ENCODE measurements at places on chromosomes 6 and 20.

DNA sequence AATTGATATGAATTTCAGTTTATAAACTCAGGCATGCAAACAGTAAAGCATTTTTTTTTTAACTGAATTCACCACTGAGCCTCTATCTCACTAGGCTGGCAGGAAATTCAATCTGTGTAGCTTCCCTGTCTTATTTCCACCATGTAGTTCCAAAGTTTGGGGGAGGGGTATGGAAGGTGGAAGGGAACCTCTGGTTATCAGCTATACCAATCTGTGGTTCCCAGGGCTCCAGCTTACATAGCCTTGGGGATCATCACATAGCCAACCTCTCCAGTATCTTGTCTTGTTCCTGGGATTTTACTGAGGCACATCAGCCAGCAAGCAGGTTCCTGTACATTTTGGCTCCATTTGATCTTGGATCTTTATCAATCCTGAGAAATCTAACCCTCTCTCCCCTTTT is 15.6 kb downstream of the RAD21L1 start:
- peak; percentile 9 for DNase-seq

DNA sequence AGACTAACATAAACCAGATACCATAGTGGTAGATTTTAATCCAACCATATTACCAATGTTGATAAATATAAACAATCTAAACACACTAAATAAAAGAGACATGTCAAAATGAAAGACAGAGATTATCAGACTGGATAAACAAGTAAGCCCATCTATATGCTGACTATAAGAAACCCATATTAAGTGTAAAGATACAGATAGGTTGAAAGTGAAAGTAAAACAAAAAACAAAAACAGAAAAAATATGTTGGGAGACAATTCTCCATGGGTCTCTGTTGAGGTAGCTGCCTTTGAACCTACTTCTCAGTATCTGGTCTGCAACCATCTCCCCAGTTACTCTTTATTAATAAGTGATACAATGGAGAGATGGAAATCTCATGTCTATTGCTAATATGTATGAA is 21.2 kb downstream of the REV3L start:
- no peak for DNase-seq

DNA sequence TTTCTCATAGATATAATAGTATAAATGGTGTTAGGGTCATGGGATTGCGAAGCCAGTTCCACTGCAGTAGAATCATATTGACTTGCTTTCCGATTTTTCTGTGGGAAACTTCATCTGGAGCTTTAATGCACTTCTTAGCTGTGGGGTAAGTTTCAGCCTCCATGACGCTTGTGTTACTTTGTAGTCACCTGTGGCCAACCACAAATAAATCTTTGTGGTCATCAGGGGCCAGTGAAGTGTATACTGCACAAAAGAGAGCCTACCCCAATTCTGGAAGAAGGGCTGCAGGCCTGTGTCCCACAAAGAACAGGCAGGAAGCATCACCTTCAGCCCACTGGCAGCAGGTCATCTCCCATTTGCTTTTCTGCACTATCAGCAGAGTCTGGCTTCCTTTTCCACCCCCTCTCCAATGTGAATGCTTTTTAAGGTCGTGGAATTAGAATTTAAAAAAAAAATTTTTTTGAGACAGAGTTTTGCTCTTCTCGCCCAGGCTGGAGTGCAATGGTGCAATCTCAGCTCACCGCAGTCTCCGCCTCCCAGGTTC is 32.0 kb downstream of the MTHFD1L start:
- no peak for DNase-seq

DNA sequence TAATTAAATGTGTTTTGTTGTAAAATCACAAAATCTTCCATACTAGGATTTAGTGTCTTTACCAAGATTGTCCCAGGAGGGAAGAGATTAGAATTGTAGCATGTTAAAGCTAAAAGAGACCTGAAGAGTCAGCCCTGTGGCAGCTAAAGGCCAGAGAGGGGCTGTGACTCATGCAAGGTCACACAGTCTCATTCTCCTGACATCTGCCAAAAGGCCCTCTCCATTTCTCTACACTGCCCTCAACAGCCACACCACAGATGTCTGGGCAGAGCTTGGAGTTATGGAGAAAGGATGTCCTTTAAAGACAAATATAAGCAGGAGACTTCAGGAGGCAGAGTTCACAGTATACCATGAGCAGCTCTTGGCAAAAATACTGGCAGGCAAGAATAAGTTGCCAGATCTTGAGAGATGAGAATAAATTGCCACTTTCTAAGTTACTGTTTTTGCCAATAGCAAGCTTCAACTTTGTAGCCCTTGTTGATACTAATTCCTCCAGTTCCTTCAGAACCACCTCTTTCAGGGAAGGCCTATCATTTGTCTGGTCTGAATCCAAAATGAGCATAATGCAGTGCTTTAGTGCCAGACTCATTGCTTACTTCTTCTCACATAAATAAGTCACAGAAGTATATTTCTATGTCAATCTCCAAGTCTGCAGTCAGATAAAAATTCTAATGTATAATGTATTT is 41.7 kb downstream of the AKIRIN2 start:
- DNase-seq = no peak

GRCh38 chr20:16551607-16552006 is 21.6 kb downstream of the KIF16B start:
- no peak for DNase-seq

- no peak for DNase-seq
Observed at GRCh38 chr6:56593801-56594318, 48.8 kb downstream of the DST start.

DNA sequence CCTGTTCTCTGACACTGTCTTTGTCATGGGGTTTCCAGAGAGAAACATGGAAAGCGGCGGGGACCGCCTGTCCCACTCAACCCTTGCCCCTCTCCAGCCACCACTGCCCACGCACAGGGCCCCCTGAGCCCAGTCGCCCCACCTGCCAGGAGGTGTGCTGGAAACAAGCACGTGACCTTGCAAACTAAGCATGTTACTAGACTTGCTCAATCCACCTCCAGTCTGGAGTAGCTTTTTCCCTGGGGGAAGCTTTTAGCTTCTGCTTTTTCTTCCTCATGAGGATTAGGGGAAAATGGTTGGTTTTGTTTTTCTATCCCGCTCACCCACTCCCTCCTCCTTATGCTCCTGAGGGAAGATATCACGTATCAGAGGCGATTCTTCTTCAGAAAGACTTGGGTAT is 105.7 kb downstream of the PLEKHG1 start:
- no peak for DNase-seq

GRCh38 chr20:43716757-43717615 is 9.8 kb downstream of the GTSF1L start:
- DNase-seq = no peak

DNA sequence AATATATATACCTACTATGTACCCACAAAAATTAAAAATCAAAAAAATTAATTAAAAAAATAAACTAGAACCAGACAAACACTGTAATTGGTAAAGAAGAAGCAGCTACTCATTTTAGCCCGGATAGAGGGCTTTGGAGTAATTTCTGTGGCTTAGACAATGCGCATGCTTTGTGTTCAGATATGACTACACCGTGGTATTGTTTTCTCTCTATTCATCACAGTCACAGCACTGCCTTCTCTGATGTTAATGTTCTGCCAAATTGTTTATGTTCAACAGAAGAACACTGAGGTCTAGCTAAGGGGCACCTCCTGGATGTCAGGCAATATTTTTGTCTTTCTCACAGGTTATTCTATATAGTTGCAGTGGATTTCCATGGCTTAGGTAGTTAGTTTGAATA is 77.5 kb upstream of the GJE1 start:
- DNase-seq = no peak

DNA sequence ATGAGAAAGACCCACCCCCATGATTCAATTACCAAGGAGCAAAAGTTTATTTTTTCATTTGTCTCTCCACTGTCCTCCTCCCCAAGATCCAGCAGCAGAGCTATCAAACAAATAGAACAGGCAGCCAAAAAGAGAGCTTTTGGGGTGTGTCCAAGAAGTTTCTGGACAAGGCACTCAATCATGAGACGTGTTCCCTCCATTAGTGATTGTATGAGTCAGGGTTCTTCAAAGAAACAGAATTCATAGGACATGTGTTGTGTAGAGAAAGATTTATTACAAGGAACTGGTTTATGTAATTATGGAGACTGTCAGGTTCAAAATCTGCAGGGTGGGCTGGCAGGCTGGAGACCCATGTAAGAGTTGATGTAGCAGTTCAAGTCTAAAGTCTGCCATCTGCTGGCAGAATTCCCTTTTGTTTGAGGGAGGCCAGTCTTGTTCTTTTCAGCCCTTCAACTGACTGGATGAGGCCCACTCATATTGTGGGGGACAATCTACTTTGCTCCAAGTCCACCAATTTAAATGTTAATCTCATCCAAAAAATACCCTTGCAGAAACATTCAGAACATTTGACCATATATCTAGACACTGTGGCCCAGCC is 248.1 kb upstream of the OPRM1 start:
- peak; percentile 44 for DNase-seq

- no peak for DNase-seq
Observed at GRCh38 chr6:135403584-135403983, 94.0 kb downstream of the AHI1 start.

- DNase-seq = no peak
Observed at GRCh38 chr20:24721891-24722568, 227.0 kb upstream of the CST7 start.

- DNase-seq = no peak
Observed at GRCh38 chr20:57589728-57590484, 29.0 kb downstream of the PCK1 start.

DNA sequence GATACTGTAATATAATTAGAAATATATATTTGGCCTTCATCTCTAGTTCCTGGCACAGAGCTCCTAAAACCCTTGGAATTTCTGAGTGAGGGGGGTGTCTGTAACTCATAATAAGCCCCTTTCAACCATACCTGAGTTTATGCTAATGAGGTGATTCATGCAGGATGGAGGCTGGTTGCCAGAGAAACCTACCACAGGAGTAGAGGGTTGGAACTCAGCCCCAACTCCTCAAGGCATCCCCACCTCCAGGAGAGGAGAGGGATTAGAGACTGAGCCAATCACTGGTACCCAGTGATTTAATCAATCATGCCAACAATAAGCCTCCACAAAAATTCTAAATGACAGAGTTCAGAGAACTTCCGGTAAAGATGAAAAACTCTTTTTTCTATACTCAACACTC is 17.5 kb downstream of the UQCC1 start:
- DNase-seq = no peak

DNA sequence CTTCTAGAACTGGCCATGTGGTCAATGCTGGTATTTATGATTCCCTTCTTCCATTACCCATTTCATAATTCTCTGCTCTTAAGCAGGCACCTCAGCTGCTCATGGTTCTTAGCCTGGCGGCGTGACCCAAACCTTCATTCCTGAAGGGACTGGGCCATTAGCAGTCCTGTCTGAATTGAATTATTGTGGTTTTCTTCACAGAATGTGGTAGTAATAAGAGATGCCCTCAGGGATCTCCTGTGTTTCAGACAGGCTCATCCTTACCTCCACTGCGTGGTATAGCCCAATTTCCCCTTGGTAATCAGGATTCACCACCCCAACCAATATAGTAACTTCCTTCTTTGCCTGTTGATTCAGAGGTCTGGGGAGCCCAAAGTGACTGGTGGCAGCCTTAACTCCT is 37.6 kb downstream of the PKIB start:
- DNase-seq = no peak

DNA sequence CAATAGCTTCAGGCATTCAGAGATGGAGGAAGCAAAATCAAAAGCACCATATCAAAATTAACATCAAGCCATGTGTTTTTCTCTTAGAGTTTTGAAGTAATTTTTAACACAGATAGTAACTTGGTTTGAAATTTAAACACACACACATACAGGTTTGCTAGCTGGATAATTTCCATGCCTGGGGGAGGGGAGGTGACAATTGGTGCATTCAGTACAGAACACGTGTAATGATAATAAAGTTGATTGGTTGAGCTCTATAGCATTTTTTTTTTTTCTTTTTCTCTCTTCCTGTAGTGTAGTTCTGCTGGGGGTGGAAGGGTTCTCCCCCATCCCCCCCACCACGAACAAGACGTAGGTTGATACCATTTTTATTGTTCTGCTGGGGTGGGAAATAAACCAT is 564.8 kb downstream of the LMBRD1 start:
- DNase-seq = no peak

GRCh38 chr6:86192123-86192522 is 549.4 kb upstream of the SYNCRIP start:
- no peak for DNase-seq

DNA sequence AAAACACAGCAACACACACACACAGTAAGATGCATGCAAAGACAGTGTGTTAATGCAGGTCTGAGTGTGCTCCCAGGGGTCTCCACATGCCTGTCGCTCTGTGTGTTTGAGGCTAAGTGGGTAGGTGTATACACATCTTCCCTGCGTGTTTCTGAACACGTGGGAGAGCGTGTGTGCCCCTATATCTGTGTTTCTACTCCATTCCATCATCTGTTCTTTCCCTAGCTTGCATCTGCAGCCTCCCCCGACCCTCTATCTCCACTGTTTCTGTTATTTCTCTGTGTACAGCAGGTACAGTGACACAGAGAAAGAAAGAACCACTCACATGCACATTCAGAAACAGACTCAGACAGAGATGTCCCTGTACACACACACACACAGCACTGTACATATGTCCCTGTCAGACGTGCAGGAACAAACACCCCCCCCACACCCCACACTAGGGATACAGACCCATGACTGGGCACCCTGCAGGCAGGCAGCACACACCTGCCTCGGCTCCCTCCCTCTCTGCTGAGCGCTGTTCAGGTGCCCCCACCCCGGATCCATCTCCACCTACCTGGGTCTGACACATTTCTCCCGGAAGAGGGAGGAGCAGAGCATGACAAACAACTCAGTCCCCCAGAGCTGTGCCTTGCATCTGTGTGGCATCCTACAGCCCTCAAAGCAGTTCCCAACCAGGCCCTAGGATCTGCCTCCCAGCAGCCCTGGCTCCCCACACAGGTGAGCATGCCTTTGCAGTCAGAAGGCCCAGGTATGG is 27.6 kb downstream of the KCNK15 start:
- no peak for DNase-seq

DNA sequence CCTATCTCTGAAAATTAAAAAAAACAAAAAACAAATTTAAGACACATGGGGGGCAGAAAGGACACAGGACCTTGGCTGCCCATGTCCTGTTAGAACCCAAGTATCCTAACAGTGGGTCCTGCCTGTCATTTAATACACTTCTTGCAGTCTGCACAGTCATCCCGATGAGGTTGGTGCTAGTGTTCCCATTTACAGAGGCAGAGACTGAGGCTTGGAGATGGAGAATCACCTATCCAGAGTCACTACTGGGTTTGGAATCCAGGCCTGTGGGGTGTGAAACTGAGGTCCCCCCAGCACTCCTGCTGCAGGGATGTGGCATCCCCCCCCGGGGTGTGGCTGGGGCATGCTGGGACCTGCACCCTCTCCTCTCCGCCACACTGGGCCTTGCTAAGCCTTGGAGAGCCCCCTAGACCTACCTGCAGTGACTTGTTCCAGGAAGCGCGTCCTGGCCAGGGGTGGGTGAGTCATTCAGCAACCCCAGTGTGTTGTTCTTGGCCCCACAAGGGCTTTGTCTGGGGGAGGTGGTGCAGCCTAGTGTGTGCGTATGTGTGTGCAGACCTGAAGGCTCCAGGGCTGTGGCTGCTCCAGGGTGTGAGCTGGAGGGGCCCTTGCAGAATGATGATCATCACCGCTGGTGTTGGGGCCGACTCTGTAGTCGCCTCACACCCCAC is 49.7 kb downstream of the BCAS4 start:
- DNase-seq = no peak
